ENCODE measurements at places on chromosomes 1 and 21.

DNA sequence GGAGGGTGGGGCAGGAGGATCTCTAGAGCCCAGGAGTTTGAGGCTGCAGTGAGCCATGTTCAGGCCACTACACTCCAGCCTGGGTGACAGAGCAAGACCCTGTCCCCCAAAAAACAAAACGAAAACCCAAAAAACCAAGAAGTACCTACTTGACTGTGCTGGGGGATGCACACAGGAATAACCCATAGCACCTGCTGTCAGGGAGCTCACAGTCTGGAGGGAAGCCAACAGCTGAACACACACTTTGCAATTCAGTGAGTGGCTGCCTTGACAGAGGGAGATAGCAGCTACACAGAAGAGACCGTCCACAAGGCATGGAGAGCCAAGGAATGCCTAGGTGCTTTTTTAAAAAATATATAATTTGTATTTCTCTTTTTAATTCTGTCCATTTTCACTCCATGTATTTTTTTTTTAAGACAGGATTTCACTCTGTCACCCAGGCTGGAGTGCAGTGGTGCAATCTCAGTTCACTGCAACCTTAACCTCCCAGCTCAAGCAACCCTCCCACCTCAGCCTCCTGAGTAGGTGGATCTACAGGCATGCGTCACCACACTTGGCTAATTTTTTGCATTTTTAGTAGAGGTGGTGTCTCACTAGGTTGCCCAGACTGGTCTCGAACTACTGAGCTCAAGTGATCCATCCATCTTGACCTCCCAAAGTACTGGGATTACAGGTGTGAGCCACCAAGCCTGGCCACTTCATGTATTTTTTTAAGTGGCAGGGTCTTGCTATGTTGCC is 68.7 kb downstream of the NID1 start:
- no peak for DNase-seq

DNA sequence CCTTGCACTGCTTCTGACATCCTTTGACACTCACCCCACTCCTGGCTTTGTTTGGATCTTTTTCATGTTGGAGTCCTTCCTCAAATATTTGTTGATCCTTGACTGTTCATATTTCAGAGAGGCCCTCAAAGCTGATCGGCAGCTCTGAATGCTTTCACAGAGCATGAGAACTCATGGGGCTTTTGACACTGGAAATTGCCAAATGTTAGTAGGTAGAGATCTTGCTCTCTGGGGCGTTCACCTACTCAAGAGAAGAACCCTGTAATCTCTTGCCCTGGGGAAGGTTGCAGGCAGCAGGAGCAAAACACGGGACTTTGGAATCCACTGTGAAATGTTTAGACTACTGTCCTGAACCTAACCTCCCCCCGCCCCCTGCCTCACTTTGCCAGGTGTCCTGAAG is 67.4 kb upstream of the STUM start:
- no peak for DNase-seq

- no peak for DNase-seq
Measured at GRCh38 chr1:41629141-41629540, 144.7 kb upstream of the EDN2 start.

- DNase-seq = no peak
Measured at GRCh38 chr1:204524986-204525385, 8.8 kb downstream of the MDM4 start.

- DNase-seq = no peak
Measured at GRCh38 chr1:29467989-29468900, 231.9 kb downstream of the PTPRU start.

GRCh38 chr1:173414136-173414535 is 63.0 kb upstream of the PRDX6 start:
- DNase-seq = no peak

DNA sequence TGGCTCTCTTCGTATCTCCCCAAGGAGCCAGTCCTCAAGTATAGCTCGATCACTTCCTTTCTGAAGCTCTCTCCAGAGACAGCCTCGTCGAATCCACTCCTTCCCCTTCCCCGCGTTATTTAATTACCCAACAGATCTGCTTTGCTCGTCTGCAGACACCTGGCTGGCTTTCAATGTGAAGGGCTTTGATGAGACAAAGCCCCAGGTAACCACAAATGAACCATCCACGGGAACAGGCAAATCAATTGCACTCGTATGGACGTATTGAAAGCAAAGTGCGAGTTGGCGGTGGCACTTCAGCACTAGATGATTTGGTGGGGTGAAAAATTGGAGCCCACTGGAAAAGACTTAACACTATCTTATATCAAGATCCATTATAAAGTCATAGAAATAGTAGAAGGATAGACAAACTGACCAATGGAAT is 364 bp upstream of the BCAR3 start:
- no peak for DNase-seq

Data from hematopoietic multipotent progenitor cell treated with erythropoietin and hydrocortisone succinate and interleukin-3 and kit ligand, for 8 days (in vitro differentiated cells).